Stimulated activated CD8-positive, alpha-beta memory T cell treated with anti-CD3 and anti-CD28 coated beads, Interleukin-4, amount 100 ng/mL, for 24 hours (primary cell): ENCODE measurements at places on chromosomes 12 and 14.

DNA sequence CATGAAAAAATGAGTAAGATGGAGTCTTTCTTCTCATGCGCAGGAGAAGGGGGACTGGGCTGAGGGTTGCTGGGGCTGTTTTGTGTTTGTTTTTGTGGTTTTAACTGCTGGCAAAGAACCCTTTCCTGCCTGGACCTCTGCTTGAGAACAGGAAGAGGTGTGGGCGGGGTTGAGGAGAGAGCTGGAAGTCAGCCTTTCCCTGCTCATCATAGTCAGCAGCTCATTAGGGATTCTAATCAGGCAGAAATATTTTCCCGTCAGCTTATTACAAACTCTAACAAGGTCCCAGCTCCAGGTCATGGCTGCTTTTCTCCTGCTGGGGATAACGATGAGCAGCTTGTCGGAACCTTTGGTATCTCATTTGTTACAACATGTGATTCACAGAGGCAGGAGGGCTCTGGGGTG, 185.0 kb upstream of the NRXN3 start:
- no peak for DNase-seq

GRCh38 chr14:88617479-88617878, 54.6 kb downstream of the ZC3H14 start:
- DNase-seq: no peak

DNA sequence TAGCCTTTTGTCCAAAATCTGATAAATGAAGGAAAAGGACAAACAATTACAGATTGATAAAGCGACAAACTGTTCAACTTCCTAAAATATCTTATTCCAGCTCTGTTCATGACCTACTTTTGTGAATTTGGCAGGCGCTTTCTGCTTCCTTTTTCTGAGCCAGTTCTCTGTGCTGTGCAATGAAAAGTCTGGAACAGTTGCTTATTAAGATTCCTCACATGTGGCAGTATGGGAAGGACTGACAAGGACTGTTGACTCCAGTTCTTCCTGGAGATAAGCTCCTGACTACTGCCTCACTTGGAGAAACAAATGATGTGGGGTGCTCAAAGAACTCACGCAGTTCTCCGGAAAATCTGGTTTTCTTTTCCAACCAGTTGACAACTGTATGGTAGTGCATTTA, 58.3 kb upstream of the ANP32D start:
- no peak for DNase-seq

GRCh38 chr12:119694111-119694510, 26.2 kb downstream of the PRKAB1 start:
- no peak for DNase-seq

DNA sequence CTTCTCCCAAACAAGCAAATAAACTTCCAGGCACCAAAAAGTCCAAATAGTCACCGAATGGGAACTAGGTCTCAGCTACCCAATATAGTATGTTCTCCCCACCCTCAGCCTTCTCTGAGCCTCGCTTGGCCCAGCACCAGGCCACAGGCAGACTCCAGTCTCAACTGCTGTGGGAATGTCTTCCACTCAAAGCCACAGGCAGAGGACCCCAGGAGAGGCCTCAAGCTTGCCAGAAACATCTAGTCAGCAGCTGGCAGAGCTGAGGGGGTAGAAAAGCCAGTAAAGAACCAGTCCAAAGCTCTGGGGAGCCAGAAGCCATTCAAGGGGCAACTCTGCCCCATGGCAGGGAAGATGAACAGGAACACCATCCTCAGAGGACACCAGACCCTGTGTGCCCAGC, 41.8 kb downstream of the FMNL3 start:
- DNase-seq: no peak

- no peak for DNase-seq
Measured at GRCh38 chr14:31568161-31568560, 7.0 kb downstream of the NUBPL start.

DNA sequence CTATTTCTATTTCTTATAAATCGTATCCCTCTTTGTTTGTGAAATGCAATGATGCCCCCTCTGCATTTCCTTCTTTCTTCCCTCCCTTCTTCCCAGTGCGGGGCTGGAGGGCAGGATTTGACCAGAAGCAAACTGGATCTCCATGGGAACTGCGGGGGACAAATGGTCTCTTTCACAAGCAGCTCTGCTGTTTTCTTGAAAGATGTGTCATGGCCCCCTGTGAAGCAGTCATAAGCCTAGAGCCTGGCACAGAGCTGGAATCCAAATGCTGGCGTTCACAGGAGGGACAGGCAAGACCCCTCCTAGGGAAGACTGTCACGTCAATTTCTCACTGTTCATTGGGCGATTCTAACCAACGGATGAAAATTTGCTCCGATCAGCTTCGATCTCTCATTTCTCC, 203.5 kb upstream of the NOS1 start:
- no peak for DNase-seq
